ENCODE measurements at places on chromosomes 6 and 20. TPM values are rescaled to one million over a fixed set of nuclear protein-coding genes. Genes with fewer than 3 reads are reported as not detected.

GRCh38 chr6:93059911-93060310 is 359.4 kb downstream of the EPHA7 start:
- DNase-seq = no peak

Gene FOXF2
- total RNA-seq = 0.54 TPM

GRCh38 chr6:1739220-1739619 is 129.5 kb downstream of the FOXC1 start:
- no peak for DNase-seq

DNA sequence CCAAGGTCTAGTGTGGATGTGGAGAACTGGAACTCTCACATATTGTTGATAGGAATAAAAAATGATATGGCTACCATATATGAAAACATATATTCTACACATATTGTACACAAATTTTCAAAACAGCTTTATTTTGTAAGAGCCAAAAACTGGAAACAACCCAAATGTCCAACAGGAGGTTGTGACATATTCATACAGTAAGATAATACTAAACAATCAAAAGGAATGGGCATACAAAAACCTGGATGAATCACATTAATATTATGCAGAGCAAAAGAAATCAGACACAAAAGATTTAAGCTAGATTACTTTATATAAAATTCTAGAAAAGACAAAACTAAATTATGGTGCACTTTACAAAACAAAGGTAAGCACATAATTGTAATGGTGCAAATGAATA is 223.9 kb downstream of the SIM1 start:
- no peak for DNase-seq

DNA sequence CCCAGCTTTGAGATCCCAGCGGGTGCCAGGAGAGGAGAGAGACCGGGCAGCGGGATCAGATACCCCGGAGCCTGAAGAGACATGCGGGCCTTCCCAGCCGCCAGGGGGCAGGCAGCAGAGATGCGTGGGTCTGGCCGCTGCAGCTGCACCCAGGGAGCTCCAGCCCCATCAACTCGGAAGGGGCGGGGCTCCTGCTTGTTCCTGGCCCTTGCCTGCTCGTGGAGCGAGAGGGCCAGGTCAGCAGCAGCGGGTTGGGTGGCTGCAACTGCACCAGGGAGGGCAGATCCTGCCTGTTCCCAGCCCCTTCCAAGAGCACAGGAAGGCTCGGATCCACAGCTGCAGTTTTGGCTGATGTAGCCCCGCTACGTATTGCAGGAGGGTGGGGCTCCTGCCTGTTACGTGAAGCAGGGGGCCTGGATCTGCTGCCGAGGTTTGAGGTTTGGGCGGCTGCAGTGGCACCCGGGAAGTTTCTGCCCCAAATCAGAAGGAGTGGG is 532.8 kb downstream of the RFPL4B start:
- DNase-seq = no peak

DNA sequence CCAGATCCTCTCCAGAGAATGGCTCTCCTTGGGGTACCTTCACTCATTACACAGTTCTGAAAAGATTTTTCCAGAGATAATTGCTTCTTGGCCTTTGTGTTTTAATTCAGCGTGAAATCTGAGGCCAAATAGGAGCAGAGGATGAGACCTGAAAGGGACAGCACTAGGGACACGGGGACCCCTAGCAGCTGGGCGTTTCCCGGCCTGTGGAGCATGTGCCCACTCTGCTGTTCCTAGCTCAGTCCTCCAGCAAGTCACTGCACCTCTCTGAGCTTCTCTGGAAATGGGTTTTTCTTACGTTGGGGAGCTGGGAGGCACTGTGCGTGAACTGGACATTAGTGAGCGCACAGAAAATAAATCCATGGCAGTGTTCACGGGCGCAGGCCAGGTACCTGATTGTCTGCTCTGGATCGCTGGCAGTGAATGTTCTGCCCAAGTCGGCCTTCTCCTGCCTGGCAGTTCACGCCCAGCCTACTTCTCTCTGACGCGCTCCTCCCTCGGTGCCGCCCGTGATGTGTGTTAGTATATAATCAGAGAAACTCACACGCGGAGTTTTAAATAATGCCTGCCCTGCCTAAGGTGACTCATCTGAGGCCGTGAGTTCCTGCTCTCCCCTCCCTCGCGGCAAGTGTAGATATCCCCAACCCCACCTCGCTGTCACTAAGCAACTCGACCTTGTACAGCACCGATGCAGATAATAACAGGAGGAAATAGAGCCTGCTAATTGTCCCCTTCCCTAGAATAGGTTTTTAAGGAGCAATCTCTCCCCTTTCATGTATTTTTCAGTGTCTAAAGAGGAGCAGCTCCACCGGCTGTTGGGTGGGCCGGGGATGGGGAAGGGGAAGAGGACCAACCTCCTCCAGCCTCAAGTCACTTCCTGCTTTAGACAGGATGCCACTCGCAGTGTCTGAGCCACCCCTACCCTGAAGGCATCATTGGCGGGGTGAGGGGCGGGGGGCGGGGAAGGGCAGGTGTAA is 2.7 kb upstream of the TUBB2A start:
- peak; percentile 36 for DNase-seq

DNA sequence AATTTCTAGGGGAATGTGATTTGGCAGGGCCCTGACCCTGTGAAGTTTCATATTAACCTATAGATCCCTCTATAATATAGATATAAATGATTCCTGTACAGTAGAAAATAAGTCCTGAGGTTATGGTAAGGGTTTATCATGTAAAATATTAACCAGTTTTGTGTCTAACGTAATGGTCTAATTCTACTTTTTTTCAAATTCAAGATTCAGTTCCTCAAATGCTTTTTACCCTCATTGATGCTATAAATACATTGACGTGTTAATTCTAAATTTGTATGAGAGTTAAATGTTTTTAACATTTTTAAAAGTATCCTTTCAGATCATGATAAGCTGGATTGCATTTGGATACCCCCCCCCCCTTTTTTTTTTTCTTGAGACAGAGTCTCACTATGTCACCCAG is 169.4 kb downstream of the MEI4 start:
- no peak for DNase-seq

GRCh38 chr6:158835616-158836221 is 16.6 kb upstream of the EZR start:
- no peak for DNase-seq

Gene SUN5
- total RNA-seq = not detected

- DNase-seq = no peak
Observed at GRCh38 chr20:38277285-38277684, 16.8 kb upstream of the KIAA1755 start.

GRCh38 chr20:17542993-17543412 is 11.8 kb upstream of the BFSP1 start:
- no peak for DNase-seq

Gene C6orf118
- total RNA-seq = not detected

DNA sequence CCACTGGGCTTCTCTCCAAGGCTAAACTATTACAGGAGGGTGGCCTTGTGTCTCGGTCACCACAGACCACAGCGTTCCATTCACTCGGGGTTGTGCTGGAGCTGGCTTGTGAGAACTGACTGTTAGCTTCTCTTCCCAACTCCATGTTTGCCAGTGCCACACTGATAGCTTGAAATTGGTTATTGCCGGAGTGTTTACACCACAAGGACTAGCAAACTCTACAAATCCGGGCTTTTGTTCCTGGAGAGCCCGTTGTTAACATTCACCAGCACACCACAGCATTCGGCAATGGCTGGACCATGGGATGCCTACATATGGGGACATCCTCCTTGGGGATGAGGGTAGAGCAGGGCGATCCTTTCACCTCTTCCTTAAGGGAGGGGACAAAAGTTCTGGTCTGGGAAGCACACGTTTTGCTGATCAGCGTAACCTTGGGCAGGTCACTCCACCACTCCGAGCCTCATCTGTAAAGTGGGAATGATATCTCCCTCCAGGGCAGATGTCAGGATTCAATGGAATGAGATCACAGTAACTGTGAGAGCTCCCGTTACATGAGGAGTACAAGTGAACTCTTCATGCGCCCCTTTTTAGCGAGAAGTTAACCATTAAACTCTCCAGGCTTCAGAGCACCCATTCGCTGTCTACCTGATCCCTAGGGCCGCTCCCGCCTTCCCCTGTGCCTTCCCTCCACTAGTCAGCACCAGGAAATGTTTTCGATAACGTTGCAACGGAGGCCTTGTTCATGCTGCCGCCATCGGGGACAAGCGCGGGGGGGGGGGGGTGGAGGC is 41.7 kb upstream of the TTPAL start:
- no peak for DNase-seq

DNA sequence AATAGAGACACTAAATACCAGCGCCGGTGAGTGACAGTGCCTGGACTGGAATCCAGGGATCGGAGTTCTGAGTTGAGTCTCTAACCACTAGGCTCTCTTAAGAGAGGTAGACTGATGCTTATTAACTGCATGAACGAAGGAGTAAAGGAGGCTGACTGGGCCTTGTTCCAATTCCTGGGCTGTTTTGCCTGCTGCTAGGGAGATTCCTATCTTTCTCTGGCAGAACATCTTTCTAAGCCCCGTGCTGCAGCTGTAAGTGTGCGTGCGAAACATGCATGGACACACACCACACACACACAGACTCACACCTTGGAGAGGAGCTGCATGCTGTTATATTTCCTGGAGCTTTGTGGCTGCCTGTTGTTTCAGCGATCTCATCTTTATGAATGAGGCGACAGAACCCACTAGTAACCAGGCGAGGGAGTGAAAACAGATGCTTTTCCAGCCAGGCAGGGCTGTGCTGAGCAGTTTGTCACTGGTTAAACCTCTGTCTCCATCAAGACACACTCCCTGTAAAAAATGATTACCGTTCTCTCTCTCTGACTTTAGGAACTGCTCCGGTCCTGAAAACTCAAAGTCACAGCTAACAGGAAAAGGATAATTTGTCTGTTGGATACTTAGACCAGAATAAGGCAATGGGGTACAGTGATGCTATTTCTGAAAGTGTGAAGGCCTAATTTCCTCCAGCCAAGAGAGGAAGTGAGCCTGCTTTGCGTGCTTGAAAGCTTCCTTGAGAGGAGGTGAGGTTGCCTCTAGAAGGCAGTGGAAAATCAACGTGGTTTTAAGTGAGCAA is 157.4 kb upstream of the ZNF217 start:
- no peak for DNase-seq

Gene PTK6
- not detected for total RNA-seq

Gene PMEPA1
- total RNA-seq = 19.5 TPM

Gene TRIM31
- total RNA-seq = not detected

- no peak for DNase-seq
Observed at GRCh38 chr6:38725414-38726183, 10.5 kb downstream of the DNAH8 start.

GRCh38 chr6:126112171-126112632 is 125.9 kb downstream of the TRMT11 start:
- DNase-seq = no peak

- no peak for DNase-seq
Observed at GRCh38 chr6:106290032-106290431, 35.5 kb downstream of the ATG5 start.

DNA sequence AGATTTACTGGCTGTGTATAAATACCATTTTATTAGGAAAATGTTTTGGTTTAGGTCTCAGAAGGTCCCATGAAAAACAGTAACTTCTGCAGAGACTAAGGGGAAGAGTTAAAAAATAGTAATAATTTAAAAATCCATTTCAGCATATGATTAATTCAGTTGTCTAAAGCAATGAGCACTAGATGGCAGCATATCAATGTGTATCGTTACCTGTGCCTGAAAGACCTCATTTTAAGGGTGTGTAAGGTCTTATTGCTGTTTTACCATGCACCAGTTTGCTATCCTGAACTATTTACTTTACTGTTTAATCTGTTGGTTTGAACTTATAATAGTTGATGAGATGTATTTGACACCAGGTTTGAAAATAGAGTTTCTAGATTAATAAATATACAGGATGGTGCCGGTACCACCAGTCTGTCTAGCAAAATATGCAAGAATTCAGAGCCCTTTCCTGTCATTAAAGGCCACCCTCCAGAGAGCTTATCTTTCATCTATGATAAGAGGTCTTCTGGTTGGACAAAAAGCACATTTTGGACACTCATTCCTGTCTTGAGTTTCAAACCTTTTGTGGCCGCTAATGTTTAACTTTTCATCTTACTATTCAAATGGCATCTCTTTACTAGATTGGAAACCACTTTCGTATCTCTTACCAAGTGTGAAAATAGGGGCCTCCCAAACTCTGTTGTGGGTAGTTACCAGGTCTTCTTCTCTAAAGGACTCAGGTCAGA is 8.9 kb upstream of the AHI1 start:
- DNase-seq = no peak

- DNase-seq = no peak
Observed at GRCh38 chr6:91434576-91434975, 847.7 kb upstream of the MAP3K7 start.

Gene IPCEF1
- total RNA-seq = 0.34 TPM

Gene COL9A3
- total RNA-seq = 0.67 TPM

GRCh38 chr6:48553467-48554189 is 442.6 kb upstream of the PTCHD4 start:
- DNase-seq = no peak

Gene MOG
- total RNA-seq = not detected

GRCh38 chr20:18793625-18794427 is 19.8 kb upstream of the SCP2D1 start:
- DNase-seq = peak; percentile 87

- DNase-seq = no peak
Observed at GRCh38 chr6:52552278-52552643, 24.6 kb downstream of the TRAM2 start.

GRCh38 chr6:41682497-41683272 is 44.4 kb downstream of the MDFI start:
- DNase-seq = no peak

Gene KIF16B
- total RNA-seq = 24.2 TPM

DNA sequence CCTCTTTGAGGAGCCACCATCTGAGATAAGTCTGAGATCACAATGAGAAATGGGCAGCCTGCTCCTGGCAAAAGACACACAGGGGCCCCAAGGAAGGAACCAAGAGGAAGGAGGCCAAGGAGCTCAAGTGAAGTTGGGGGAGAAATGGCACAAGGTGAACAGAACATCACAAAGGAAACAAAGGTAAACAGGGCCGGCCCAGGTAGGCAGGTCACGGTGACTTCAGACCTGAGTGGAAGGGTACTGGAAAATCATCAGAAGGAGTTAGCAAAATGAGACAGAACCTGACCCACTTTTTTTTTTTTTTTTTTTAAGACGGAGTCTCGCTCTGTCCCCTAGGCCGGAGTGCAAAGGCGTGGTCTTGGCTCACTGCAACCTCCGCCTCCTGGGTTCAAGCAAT is 11.3 kb downstream of the ZMYND8 start:
- no peak for DNase-seq

Gene GCLC
- 19.7 TPM for total RNA-seq
